Activated T-cell treated with anti-CD3 and anti-CD28 coated beads for 24 hours (primary cell): ENCODE measurements at places on chromosomes 2 and 18.

- no peak for DNase-seq
Observed at GRCh38 chr2:129404000-129404685, 575.3 kb upstream of the RAB6C start.

- no peak for DNase-seq
Observed at GRCh38 chr2:73762571-73762970, 17.3 kb downstream of the DUSP11 start.

GRCh38 chr18:37482433-37482832, 83.2 kb downstream of the CELF4 start:
- DNase-seq, result no peak

DNA sequence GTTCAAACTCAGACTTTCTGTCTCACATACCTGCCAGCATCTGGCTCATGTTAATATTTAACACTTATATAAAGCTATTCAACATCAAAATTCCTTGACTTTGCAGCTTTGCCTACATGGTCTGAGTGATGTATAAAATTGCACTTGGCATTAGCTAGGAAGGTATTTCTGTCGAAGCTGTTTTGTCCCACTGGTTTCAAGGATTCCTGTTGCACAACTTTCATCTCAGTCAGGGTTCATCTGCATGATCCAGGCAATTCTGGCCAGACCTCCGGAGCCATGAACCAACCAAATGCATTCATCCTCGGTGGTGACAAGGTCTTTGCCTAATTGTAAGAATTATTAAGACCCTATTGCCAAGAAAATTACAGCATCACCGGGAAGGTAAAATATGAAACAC, 185.4 kb downstream of the ZEB2 start:
- no peak for DNase-seq

DNA sequence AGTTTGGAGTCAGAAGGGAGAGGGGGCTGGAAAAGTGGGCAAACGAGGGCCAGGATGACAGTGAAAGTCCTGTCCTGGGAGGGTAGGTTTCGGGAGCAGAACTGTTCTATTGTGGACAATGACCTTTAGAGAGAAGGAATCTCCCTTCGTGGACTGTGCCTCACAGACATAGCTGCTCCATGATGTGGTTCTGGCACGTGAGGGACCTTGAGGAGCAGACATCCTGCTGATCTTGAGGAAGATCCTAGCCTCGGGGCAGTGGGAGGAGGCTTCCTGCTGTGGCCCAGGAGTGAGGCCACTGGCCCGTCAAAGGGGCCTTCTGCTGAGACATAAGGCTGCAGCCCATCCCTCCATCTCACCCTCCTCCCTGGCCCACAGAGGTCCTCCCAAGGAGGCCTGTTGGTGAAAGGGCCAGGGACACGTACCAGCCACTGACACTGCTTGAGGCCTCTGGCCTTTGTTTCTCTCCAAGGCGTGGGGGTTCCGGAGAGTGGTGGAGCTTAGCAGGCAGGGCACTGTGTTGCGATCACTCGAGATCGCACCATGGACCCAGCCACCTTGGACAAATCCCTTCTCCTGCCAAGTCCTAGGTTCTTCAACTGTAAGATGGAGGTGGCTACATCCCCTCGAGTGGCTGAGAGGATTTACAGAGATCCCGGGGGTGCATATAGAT, 167.2 kb downstream of the CELF4 start:
- no peak for DNase-seq

GRCh38 chr2:6454286-6454990, 411.3 kb downstream of the CMPK2 start:
- no peak for DNase-seq

DNA sequence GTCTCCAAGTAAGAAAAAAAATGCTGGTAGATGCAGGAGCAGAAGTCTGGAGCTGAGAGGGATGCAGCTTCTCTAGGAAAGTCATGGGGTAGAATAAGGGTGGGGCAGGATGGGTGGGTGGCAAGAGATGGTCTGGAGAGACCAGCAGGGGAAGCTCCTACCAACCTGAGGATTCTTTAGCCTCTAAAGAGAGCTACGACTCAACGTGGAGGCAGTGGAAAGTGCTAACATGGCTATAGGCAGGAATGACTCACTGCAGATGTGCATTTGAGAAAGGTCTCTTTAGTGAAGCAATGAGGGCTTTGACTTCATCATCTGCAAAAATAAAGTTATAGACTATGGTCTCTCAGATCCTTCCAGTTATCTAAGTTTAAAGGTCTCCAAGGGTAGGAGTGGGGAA, 722.8 kb upstream of the RAB6C start:
- no peak for DNase-seq

DNA sequence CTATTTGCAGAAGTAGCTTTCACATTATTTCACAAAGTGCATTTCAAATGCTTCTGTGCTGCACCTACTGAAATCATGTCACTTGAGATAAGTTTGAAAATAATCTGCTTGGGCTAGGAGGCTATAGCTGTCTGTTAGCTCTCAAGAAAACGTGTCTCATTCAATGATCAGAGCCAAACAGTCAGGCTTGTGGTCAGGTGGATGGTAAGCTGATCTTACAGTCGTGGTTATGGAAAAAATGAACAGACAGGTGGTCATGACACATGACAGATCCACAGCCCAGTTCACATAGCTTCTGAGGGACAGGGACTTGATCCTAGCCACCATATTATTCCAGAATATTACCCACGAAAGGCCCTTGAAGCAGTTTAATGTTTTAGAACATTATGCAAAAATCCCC, 26.5 kb upstream of the RFX8 start:
- no peak for DNase-seq

DNA sequence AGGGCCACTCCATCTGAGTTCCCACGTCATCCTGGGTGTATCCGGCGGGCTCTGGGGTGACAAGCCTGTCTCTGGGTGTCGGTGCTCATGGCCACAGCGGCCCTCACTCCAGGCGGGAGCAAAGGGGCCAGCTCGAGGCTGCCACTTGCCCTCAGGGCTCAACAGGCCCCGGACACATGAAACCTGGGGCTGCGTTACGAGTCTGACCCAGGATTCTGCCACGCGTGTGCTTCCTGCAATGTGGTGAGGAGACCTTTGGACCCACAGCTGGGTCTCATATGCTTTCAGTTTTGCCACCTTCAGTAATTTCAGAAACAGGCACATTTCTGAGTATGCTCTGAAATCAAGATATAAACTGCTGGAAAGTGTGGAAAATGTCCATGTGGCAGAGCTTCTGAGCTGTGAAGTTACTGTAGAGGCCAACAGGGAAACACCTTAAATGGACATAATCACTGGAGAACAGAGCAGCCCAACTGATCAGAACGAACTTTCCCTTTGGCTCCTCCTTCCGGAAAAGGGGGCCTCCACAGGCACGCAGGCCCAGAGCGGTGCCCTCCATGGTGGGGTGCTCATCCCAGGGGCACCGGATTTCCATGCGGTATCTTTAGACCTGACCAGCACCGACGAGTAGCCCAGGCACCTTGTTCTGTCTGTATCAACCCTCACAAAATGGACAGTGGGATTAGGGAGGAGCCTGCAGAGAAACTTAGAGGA, 14.1 kb downstream of the PER2 start:
- no peak for DNase-seq

- DNase-seq, result no peak
Observed at GRCh38 chr18:45836242-45837205, 11.0 kb downstream of the SIGLEC15 start.

- no peak for DNase-seq
Observed at GRCh38 chr18:34867520-34867919, 157.4 kb downstream of the DTNA start.

DNA sequence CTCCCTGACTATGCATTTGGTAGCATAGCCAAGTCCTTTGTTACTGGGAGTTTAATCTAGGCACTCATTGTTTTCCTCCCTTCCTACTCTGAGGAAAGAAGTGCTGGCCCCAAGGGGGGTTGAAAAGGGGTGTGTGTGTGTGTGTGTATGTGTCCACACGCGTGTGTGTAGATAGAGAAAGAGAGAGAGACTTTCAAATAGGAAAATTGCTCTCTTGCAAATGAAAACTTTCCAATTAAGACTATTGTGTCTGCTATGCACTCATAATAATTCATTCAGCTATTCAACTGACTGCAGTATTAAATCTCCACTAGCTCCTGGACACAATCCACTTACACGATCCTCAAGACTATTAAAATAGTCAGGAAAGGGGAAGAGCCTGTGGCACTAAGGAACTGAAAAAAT, 92.9 kb upstream of the CSRNP3 start:
- no peak for DNase-seq

DNA sequence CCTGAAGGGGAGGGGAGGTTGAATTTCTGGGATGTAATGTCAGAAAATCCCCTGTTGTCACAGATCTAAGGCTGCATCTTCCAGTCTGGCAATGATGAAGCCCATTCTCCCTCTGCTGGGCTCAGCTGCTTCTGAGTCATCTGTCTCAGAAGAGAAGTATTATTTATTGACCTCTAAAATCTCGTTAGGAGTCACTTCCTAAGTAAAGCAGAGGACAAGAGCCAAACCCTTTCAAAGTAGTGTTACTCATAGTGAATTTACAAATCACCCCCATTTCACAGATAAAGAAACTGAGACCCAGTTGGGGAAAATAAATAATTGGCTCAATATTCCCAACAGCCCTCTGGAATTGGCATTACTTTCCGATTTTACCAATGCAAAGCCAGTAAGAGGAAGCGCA, 167.3 kb upstream of the SKOR2 start:
- no peak for DNase-seq

GRCh38 chr2:144358979-144359541, 160.9 kb downstream of the ZEB2 start:
- no peak for DNase-seq

DNA sequence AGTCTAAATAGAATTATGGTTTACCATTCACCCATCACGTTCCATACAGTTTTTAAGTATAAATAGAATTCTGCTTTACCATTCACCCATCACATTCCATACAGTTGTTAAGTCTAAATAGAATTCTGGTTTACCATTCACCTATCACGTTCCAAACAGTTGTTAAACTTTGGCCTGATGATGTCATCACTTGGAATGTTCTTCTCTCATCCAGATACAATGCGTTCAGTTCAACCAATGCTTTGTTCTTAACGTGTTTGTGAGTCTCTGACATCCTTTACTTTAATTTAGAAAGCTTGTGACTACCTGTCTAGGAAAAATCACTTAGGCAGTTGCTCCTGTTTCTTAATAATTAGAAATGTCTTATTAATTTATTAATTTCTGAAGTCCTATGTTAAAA, 236.3 kb upstream of the RASGRP3 start:
- no peak for DNase-seq

GRCh38 chr18:10245846-10246175, 208.6 kb upstream of the APCDD1 start:
- DNase-seq, result no peak

- DNase-seq, result no peak
Observed at GRCh38 chr2:28277466-28277865, 115.2 kb upstream of the FOSL2 start.

GRCh38 chr18:54284535-54284934, 15.2 kb downstream of the POLI start:
- no peak for DNase-seq

DNA sequence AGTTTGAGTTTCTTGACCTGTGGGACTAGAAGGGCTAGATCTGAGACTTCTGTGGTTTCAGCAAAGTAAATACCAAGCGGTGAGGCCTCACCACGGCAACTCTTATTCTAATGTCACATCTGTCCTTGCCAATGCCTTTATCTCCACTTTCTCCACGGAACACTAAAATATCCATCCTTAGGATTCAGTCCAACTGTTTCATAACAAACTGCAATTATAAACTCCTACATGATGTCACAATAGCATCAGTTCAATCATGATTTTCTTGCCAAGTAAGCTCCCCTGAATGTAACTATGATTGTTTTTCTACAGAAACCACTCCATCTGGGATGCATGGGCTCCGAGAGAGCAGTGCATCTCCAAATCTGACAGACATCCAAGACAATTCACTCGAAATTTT, 79.6 kb downstream of the LRATD1 start:
- DNase-seq, result no peak

- no peak for DNase-seq
Observed at GRCh38 chr2:231483398-231484329, 19.4 kb upstream of the NCL start.

GRCh38 chr2:52571380-52572347, 1195.9 kb upstream of the CHAC2 start:
- DNase-seq, result no peak

- DNase-seq, result no peak
Observed at GRCh38 chr2:189545418-189545817, 35.2 kb downstream of the SLC40A1 start.

DNA sequence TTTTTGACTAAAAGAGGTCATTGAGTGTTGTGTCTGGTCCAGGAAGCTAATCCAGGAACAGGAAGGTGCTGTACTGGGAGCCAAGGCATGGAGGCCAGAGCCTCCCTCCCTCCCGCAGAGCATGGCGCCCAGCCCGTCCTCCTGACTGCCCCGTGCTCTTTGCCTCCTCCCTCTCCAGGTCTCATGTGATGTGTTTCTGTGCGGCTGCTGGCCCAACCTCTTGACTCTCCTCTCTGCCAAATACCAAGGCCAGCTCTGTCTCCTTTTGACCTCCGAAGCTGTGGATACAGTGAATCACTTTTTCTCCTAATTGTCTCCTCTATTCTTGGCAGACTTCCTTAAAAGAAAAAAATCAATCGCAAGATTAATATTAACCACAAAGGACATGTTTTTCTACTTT, 284.1 kb downstream of the PHLPP1 start:
- DNase-seq, result no peak

DNA sequence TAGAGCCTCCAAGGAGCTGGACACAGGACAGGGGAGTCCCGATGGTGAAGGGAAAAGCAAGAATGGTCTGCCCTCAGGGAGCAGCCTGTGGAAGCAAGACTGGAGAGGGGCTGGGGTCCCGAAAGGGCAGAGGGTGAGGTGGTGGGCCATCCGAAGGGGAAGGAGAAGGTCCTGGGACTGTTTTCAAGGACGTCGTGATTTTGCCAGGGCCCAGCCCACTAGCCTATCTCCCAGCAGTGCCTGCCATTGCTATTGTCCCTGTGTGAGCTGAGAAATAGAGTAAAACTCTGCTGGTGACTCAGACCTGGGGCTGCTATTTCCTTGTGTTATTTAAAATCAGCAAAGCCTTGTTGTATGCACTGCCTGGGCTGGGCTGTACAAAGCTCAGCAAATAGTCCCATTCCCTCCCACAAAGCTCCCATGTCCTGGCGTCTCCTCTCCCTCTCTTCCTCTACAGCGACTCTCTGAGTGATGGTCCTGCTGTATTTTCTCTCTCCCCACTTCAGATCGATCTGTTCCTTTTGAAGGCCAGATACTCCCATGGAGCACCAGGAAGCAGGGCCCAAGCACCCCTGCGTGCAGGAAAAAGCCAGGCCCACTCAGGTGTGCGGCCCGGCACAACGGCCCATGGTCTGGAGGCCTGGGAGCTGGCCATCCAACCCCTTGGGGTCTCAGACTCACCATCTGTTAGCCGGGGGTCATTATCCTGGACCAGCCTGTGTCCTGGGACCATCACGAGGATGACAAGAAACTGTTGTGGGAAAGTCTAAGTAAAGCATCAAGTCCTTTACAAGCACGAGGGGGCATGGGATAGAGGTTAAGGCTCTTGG, 65.0 kb upstream of the OTOF start:
- DNase-seq, result no peak
